ENCODE measurements at places on chromosomes 5 and 9. TPM values are rescaled to one million over a fixed set of nuclear protein-coding genes. Genes with fewer than 3 reads are reported as not detected.

GRCh38 chr9:131393622-131394463, at the start of gene PRRC2B:
Gene PRRC2B (plus strand): TSS chr9:131394086. CDS start chr9:131430145, 36,059 bp downstream.
- peaks cover 1% of the 10 kb centered on the region for H3K36me3 ChIP-seq
- peak within 1 kb of the TSS; percentile 89 for H3K4me3 ChIP-seq
- H3K27ac ChIP-seq, result peak within 1 kb of the TSS; percentile 95
- peak; percentile 89 for DNase-seq
- H3K4me1 ChIP-seq, result peaks cover 43% of the 10 kb centered on the region

DNA sequence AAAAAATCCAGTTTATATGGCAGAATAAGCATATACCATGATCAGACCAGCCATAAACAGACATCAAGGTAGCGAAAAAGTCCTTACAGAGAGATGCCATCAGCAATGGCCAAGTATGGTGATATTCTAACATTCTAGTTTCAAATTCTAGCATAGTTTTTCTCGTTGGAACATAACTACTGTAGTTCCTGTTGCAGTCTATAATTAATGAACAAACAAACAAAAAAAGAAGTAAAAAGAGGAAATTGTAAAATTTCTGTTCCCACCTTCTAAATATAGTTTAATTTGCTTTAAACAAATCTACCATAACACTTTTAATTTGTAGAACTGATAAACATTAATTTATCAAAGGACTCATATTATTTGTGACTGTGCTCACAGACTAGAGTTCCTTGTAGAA, 9.9 kb upstream of the CD180 start:
- H3K27me3 ChIP-seq, result no peaks in the 10 kb centered on the region
- H3K36me3 ChIP-seq, result peaks cover 2% of the 10 kb centered on the region
- peak overlapping the region; percentile 52 for H3K4me3 ChIP-seq

- no peak overlapping the region for H3K4me3 ChIP-seq
- no peak overlapping the region for H3K27ac ChIP-seq
- no peak for DNase-seq
Measured at GRCh38 chr5:66974256-66974655, 222.3 kb downstream of the CD180 start.

- H3K36me3 ChIP-seq, result no peaks in the 10 kb centered on the region
- no peak overlapping the region for H3K27ac ChIP-seq
- H3K27me3 ChIP-seq, result no peaks in the 10 kb centered on the region
- no peak overlapping the region for H3K4me3 ChIP-seq
- no peaks in the 10 kb centered on the region for H3K4me1 ChIP-seq
- DNase-seq, result no peak
Measured at GRCh38 chr9:90420768-90421513, 221.7 kb downstream of the DIRAS2 start.

The CANX gene
- 534 TPM for total RNA-seq

DNA sequence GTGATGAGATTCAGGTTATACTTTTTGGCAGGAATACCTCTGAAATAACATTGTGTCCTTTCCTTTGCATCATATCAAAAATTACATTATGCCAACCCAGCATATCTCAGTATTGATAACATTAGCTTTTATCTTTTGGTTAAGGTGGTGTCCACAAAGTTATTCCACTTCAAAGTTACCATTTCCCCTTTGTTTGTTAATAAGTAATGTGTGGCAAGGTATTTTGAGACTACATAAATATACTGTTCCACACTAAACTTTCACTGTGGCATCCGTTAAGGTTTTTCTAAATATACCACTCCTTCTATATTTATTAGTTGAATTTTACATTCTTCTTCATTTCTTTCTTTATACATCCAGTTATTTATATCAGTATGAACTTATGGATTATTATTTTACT, 14.1 kb upstream of the ARHGEF37 start:
- no peak for DNase-seq
- no peak overlapping the region for H3K27ac ChIP-seq
- peaks cover 13% of the 10 kb centered on the region for H3K4me1 ChIP-seq

- no peaks in the 10 kb centered on the region for H3K27me3 ChIP-seq
- peaks cover 56% of the 10 kb centered on the region for H3K4me1 ChIP-seq
- H3K36me3 ChIP-seq, result no peaks in the 10 kb centered on the region
- no peak overlapping the region for H3K4me3 ChIP-seq
- no peak overlapping the region for H3K27ac ChIP-seq
- DNase-seq, result no peak
Measured at GRCh38 chr9:36039696-36040095, 3.0 kb downstream of the RECK start.

GRCh38 chr5:151094030-151094851, 13.4 kb upstream of the TNIP1 start:
- H3K27me3 ChIP-seq, result no peaks in the 10 kb centered on the region
- peak overlapping the region; percentile 65 for H3K4me3 ChIP-seq
- H3K27ac ChIP-seq, result peak overlapping the region; percentile 92
- H3K36me3 ChIP-seq, result peaks cover 7% of the 10 kb centered on the region

DNA sequence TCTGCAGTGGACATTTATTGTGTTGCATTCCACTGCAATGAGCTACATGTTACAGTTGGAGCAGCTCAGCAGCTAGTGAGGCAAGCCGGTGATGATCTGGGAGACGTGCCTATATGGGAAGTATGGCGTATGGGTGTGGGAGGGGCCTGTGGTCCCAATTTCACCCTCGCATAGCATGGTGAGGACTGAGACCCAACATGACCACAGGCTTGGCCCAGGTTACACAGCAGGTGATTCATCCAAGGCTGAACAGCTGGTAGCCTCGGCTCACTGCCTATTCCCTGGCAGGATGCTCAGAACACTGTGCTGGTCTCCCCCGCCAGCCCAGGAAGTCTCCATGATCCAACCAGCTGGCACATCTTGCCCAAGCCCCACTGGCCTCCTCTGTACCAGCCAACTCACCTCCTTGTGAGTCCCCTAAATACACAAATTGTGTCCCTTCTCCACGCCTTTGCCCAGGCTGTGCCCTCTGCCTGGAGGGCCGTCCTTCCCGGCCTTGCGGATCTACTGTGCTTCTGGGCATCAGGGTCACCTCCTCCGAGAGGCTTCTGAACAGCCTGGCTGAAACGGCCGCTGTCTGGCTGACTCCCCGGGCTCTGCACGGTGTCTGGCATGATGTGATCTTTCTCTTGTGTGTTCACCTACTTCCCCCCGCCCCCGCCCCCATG, 81.4 kb downstream of the NSUN2 start:
- no peak overlapping the region for H3K27ac ChIP-seq
- H3K4me1 ChIP-seq, result no peaks in the 10 kb centered on the region
- no peak for DNase-seq
- no peaks in the 10 kb centered on the region for H3K36me3 ChIP-seq
- no peak overlapping the region for H3K4me3 ChIP-seq

GRCh38 chr5:43941806-43942205, 338.8 kb downstream of the NNT start:
- DNase-seq, result no peak
- H3K4me3 ChIP-seq, result no peak overlapping the region
- H3K4me1 ChIP-seq, result no peaks in the 10 kb centered on the region
- no peaks in the 10 kb centered on the region for H3K27me3 ChIP-seq
- H3K36me3 ChIP-seq, result no peaks in the 10 kb centered on the region

DNA sequence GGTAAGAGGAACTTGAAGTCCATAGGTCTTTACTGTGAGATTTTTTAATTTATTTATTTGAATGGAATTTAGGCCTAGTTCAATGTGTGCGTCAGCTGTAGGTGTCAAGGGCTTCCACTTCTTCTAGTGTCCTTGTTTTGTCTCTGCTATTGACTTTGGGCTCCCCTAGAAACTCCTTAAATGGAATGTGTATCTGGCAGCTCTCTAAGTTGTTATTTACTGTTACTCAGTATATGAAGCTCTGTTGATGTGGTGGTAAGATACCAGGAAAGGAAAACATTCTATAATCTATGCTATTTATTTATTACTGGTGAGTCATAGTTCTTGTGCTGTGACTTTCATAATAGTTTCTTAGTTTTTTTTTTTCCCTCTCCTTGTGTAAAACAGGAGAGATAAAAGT, 97.1 kb downstream of the GABRA1 start:
- H3K27me3 ChIP-seq, result no peaks in the 10 kb centered on the region
- no peaks in the 10 kb centered on the region for H3K4me1 ChIP-seq
- H3K36me3 ChIP-seq, result no peaks in the 10 kb centered on the region
- H3K27ac ChIP-seq, result no peak overlapping the region

- H3K27me3 ChIP-seq, result no peaks in the 10 kb centered on the region
- H3K4me3 ChIP-seq, result no peak overlapping the region
- H3K36me3 ChIP-seq, result no peaks in the 10 kb centered on the region
- no peak for DNase-seq
- H3K4me1 ChIP-seq, result no peaks in the 10 kb centered on the region
- no peak overlapping the region for H3K27ac ChIP-seq
Measured at GRCh38 chr5:172353271-172353812, 69.8 kb upstream of the UBTD2 start.
